Retinal pigment epithelial cell (primary cell): ENCODE measurements at places on chromosomes 1 and 21.

DNA sequence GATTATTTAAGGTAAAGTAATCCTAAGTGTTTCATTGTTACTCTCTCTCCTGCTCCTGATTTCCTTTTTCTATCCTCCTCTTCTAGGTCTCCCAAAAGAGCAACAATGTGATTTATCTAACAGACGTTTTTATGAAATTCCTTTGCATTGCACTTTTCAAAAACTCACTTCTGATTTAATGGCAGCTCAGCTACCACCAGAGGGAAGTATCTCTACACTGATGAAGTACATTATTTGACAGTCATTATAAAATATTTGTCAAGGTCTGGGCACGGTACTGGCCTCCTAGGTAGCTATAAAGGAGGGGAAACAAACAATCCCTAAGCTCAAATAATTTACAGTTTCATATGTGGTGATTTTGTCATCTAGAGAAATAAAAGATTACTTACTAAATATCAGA lies 15.6 kb downstream of the TMPRSS15 start:
- DNase-seq, result no peak

DNA sequence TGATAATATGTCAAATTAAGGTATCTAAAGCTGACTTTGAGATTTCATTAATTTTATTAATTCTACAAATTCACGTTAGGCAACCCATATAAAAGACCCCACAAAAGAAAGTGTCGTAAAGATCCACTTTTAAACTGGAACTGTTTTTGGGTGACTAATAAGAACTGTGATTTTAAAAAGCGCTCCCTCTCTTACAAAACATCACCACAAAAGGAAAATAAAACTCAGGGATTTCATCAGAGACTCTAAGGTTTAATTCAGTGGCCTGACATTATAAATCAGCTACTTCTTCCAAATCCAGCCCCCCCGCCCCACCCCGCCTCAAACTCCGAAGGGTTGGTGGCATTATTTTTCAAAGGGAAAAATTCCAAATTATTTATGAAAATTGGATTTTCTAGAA lies 2.7 kb downstream of the COL24A1 start:
- no peak for DNase-seq

GRCh38 chr1:62333441-62333840 lies 14.2 kb upstream of the KANK4 start:
- no peak for DNase-seq

GRCh38 chr1:2136386-2137235 lies 58.0 kb downstream of the FAAP20 start:
- no peak for DNase-seq

GRCh38 chr21:42755031-42755665 lies 101.7 kb downstream of the PDE9A start:
- DNase-seq, result no peak

GRCh38 chr1:40657046-40657445 lies 8.4 kb downstream of the RIMS3 start:
- DNase-seq, result no peak

GRCh38 chr1:187819086-187819485 lies 990.3 kb downstream of the PLA2G4A start:
- DNase-seq, result no peak

DNA sequence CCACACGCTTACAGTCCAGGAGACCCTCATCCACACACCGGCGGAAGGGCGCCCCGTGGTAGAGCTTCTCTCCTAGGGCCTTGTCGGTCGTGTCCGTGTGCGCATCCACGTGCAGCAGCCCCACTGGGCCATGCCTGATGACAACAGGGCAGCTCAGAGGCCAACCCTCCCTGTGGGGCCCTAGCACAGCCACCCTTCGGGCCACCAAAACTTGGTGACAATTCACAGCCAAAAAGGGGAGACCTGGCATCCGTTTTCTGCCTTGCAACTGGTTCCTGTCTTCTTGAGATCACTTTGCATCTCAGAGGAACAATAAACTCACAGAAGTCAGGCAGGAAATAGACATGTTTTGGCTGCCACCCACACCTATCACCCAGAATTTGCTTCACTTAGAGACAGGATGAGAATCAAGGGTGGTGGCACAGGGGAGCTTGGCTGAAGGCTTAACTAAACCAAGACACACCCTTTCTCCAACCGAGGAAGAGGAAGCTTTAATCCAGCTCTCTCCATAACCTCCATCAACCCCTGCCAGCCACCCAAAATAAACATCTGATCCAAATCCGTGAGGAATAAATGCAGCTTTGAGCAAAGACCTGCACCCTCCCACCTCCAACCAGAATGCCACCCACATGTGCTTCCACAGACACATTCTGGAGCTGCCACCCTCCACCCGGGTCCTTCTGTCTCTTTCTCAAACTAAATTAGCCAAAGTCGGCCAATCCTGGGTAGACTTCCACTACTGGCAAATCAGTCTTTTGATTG lies 5.7 kb downstream of the AGMAT start:
- DNase-seq, result no peak

- no peak for DNase-seq
Measured at GRCh38 chr1:52511851-52512615, 40.9 kb downstream of the TUT4 start.

- no peak for DNase-seq
Measured at GRCh38 chr1:70754701-70755100, 292.9 kb downstream of the PTGER3 start.

DNA sequence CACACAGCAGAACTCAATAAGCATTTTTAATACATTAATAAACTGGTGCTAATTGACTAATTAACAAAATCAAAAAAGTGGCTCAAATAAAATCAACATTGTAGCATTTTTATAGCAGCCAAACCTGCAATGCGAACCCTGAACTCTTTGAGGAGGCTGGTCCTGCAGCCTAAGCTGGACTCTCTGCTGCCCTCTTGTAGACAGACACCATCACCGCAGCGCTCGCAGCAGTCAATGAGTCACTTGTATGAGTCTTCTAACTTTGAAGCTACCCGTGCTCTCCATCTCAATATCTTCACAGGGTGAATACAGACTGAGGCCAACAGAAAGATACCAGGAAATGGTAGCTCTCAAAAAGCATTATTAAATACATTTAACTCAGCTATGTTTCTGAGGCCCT lies 9.7 kb upstream of the KRTAP7-1 start:
- DNase-seq, result no peak

DNA sequence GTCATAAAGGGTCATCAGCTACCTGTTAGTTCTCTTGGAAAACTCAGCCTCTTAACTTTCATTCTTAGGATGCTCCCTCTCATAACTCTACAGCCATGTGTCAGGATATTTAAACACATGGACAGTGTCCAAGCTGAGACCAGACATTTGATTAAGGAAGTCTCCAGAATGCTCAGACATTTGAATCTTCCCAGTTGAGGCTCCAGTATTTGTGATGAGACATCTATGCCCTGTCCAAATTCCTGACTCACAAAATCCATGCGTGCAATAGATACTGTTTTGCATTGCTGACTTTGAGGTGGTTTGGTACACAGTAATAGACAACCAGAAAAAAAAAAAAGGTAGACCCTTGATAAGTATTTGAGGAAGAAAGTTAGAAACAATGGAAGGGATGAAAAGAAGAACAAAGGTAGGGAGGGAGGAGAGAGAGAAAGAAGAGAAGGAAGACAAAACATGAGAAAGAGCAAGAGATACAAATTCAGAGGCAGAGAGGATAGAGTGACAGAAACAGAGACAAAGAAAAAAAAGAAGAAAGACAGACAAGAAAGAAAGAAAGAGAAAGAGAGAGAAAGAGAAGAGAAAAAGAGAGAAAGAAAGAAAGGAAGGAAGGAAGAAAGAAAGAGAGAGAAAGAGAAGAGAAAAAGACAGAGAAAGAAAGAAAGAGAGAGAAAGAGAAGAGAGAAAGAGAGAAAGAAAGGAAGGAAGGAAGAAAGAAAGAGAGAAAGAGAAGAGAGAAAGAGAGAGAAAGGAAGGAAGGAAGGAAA lies 275.5 kb upstream of the PRMT6 start:
- DNase-seq, result no peak

DNA sequence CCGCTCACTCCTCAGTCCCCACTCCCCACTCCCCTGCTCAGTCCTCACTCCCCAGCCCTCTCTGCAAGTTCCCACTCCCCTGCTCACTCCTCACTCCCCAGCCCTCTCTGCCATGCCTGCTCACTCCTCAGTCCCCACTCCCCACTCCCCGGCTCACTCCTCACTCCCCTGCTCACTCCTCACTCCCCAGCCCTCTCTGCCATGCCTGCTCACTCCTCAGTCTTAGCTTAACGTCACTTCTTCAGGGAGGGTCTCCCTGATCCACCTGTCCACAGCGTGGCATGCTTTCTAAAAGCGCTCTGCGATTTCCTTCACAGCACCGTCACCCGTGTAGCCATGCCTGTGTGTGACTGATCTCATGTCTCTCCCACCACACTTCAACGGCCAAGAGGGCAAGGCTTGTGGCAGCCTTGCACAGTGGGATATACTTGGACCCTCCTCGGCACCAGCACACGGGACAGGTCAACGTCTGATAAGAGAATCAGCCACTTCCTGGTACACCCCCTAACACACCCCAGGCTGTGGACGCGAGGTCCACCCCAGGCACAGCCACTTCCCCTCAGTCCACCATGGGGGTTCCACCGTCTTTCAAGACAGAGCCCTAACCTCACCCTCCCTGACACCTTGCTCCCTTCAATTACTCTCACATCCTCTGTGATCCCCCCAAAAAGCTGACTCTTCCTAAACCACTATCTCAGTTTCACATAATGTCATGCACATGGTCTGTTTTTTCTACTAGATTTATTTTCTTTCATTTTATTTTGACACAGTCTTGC lies 14.0 kb downstream of the PRDM15 start:
- no peak for DNase-seq

- no peak for DNase-seq
Measured at GRCh38 chr1:43381612-43382011, 8.0 kb downstream of the MED8 start.

- DNase-seq, result no peak
Measured at GRCh38 chr1:3863231-3863935, 6.1 kb downstream of the DFFB start.

DNA sequence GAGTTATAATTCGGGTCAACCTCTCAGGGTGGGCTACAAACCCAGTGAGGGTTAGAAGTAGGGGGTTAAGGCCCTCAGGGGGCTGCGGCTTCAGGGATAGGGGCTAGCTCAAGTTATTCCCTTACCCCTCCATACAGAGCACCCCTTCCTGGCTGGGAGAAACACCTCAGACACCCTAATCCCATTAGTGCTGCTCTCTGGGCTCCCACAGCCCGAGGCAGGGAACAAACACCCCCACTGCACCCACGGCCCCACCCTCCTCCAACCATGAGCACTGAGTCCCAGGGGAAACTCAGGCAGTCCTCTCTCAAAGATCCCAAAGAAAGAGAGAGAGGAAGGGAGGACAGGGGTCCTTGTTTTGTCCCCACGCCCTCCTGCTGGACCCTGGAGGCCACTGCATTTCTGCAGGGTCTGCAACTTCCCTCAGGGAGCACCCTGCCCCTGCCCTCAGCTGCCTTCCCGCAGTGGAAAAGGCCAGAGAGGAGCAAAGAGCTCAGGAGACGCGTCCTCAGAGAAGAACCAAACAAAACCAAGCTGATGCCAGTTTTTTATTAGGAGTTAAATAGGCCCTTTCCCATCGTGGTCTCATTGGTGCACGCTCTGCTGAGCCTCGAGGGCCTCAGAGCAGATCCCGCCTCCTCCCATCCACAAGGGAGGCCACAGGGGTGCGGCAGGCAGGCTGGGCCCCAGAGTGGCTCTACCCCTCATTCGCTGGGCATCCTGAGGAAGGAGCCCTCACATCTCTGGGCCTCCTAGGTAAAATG lies 1.4 kb upstream of the S100A4 start:
- DNase-seq, result no peak

DNA sequence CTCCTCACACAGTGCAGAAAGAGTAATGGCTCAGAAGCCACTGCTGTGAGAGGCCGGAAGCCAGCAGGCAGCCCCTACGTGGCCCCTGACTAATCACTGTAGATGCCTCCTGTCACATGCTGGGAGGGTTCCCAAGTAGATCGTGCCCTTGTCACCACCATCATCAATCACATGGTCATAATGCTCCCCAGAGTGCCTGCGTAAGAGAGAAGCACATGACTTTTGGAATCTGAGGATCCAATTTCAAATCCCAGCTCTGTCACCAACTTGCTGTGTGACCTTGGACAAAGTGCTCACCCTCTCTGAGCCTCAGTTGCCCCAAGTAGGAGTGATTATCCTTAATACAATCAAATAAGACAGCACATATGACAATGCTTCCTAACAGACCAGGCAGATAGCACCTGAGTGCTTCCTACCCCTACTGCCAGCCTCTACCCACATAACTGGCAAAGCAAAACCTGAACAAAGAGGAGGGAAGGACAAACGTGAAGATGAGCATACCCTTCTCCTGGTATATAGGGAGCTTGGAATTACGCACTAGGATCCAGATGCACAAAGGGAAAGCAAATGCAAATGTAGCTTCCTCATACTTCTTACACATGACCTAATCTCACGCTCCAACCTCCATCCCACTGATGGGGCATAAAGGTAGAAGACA lies 65.7 kb downstream of the SDC3 start:
- DNase-seq, result no peak

GRCh38 chr1:41560496-41560895 lies 76.0 kb upstream of the EDN2 start:
- no peak for DNase-seq

GRCh38 chr1:226064816-226065248 lies 2.3 kb downstream of the H3-3A start:
- no peak for DNase-seq

DNA sequence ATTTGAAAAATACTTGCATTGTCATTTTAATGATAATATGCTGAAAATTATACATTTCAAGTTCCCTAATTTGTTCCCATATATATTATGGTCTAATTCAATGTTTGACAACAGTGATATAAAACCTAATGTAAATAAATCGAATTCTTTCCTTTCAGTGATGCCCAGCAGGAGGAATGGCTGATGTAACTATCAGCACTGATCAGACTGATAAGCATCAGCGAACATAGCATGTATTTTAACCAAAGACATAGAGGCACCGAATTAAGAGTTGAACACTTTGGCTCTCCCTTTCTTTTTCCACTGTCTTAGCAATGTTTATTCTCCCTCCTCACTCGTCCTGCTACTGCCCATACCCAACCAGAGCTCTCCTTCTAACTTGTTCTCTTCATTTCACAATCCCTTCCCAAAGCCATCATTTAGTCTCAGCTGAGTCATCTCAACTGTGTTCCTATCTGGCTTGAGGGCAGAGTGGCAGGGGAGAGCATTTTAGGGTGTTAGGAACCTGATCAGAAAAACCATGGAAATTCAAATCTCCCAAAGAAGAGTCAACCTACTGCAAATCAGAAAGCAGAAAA lies 58.8 kb upstream of the C1orf115 start:
- DNase-seq, result no peak

- no peak for DNase-seq
Measured at GRCh38 chr1:18531503-18531845, 50.7 kb downstream of the KLHDC7A start.

GRCh38 chr21:38787461-38788274 lies 18.1 kb upstream of the ETS2 start:
- no peak for DNase-seq

- DNase-seq, result no peak
Measured at GRCh38 chr1:227333423-227333822, 15.1 kb upstream of the CDC42BPA start.

DNA sequence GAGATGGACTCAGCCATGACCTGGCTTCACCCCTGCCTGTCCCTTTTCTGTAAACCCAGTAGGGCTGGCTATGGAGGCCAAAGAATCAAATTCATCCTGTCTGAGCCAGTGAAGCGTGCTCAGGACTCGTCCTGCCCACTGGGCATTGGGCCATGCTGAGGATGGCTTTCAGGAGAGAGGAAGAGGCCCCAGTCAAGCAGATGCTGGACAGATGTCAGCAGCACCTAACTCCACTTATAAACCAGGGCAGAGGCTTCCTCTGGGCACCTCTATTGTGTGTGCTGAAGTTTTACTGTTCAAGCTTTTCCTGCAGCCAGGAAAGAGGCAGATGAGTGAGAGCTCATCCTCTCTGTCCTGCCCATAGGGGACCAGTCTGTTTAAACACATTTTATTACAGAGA lies 97.4 kb upstream of the GCLM start:
- DNase-seq, result no peak
